Activated T-cell treated with anti-CD3 and anti-CD28 coated beads, Interleukin-2, amount 50 U/mL, for 4 hours (primary cell): ENCODE measurements at places on chromosomes 12 and 14.

GRCh38 chr14:22560662-22561365 lies 28.2 kb downstream of the DAD1 start:
- DNase-seq = no peak

GRCh38 chr12:55816881-55817344 lies 611 bp downstream of the SARNP start:
- DNase-seq = no peak

DNA sequence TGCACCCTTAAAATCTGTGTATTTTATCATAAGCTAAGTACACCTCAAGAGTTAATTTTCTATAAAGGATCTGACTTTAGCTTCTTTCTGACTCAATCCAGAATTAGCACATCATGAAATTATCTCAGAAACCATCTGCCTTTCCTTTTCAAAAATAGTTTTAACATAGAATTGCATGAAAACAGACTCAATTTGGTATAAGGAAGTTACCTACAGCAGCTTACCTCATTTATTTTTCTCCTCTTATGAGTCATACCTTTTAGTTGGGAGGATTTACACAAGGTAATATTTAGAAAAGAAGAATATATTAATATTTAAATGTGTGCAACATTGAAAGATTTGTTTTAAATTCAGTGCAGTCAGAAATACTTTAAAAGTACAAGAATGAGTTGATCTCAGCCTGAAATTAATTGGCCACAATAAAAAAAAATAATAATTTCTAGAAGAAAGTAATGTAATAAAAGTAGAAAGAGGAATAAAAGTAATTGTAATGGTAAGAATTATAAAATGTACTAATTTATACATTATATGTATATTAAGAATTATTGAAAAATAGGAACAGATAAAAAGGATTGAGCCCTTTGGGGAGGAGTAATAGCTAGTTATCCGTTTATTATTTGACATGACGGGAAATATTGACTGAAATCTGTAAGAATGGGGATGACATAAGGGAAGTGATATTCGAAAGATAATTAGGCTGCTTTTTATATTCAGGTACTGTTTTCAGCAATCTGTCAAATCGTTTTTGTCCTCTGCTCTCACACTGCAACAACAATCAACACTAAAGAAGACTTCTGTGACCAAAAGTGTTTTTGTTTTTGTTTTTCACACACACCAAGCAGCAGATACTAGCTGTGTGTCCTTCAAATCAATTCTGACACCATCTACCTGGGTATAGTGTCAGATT lies 20.5 kb downstream of the ADAM21 start:
- DNase-seq = no peak

- DNase-seq = no peak
These were observed 720.9 kb upstream of the TBX3 start for GRCh38 chr12:115404761-115405470.

GRCh38 chr12:49515266-49515665 lies 23.6 kb upstream of the KCNH3 start:
- no peak for DNase-seq

DNA sequence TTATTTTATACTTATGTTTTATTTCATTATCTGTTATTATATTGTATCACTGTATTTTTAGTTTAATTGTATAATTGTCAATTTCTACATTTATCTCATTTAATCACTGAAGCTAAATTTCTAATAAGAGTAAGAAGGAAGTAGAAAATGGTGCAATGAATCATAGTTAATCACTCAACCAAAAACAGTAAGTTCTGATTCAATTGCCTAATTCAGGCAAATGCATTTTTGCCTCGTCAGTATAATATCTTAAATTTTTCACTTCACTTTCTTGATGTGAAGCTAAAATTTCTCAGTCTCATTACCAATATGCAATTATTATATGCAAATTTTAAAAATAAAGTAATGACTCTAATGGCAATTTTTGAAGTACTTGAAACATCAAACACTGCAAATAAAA lies 340.5 kb upstream of the USP15 start:
- DNase-seq = no peak

DNA sequence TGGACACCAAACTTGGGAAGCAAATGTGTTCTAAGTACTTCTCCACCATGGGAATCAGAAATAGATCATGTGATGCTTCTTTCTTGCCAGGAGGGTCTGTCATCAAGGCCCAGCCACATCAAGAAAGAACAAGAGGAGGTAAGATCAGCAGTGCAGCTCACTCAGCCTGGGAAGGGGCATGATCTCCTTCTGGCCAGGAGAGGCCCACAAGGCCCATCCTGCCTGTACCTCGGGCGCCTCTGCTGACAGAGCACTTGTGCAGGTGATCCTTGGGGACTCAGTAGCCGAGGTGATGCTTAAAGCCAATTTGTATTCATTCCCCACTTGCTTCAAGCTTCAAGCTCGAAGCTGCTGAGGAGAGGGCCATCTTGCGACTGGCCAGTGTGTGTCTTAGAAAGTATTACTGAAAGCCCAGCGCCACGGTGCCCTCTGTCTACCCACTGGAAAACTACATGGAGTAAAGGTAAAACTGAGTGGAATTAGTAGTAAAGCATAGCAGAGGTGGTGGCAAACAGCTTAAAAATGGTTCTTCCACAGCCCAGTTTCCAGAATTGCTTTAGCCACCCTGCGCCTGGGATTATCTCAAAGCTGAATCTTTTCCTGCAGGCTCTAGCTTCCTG lies 26.2 kb downstream of the RTRAF start:
- DNase-seq = no peak

- no peak for DNase-seq
These were observed 447.4 kb downstream of the RAD51B start for GRCh38 chr14:68266998-68267397.

GRCh38 chr12:89878950-89879349 lies 170.3 kb upstream of the ATP2B1 start:
- DNase-seq = no peak
